GOT3 (cell line): ENCODE measurements at places on chromosomes 4 and X.

- DNase-seq, result no peak
Measured at GRCh38 chr4:139188648-139189416, 11.8 kb upstream of the ELF2 start.

DNA sequence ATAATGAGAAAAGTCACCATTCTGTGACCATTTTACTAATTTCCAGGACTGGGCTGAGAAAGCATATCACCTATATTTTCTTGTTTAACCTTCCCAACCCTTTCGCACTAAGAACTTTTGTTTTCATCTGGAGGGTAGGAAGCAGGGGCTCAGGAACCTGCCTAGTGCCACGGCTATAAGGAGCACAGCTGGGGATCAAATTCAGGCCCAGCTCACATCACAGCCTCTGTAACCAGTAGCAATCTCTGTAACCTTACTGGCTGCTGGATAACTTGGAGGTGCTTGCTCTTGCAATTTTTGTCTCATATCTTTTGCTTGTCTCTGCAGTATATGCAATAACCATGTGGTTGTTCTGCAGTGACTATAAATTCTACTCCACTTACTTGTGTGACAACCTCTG lies 76.7 kb upstream of the PLAC1 start:
- no peak for DNase-seq

GRCh38 chrX:112889400-112889799 lies 48.8 kb upstream of the AMOT start:
- no peak for DNase-seq

GRCh38 chrX:17621566-17622270 lies 115.6 kb upstream of the SCML1 start:
- DNase-seq, result no peak

GRCh38 chrX:11739776-11740175 lies 18.3 kb upstream of the MSL3 start:
- no peak for DNase-seq
